Stimulated activated CD8-positive, alpha-beta memory T cell treated with anti-CD3 and anti-CD28 coated beads, Interleukin-4, amount 100 ng/mL, for 24 hours (primary cell): ENCODE measurements at places on chromosomes 12 and 14.

DNA sequence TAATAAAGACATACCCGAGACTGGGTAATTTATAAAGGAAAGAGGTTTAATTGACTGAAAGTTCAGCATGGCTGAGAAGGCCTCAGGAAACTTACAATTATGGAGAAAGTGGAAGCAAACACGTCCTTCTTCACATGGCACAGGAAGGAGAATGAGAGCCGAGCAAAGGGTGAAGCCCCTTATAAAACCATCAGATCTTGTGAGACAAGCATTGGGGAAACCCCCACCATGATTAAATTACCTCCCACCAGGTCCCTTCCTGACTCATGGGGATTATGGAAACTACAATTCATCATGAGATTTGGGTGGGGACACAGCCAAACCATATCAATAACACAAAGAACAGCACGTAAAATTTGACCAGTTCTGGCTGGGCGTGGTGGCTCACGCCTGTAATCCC lies 85.6 kb upstream of the ATF7IP start:
- no peak for DNase-seq

- DNase-seq, result no peak
Measured at GRCh38 chr14:89374908-89375307, 42.1 kb downstream of the FOXN3 start.

- DNase-seq, result no peak
Measured at GRCh38 chr12:65818454-65819382, 5.6 kb upstream of the HMGA2 start.

- DNase-seq, result no peak
Measured at GRCh38 chr12:67539946-67540345, 108.6 kb upstream of the DYRK2 start.

DNA sequence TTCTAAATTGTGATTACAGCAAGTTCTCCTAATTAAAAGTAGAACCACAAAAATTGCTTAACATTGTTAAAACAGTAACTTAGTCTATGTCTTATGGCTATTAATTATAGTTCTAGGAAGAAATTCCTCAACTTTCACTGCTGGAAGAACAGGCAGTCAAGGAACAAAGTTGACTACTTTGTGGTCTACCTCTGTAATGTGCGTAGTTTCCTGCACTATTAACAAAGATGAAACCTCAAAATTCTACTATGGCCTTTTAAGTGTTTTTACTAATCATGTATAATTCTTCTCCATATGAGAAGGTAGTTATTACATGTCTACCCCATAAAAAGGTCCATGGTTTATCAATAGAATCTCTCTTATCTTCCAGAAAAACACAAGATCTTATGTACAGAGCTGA lies 7.6 kb downstream of the RASSF9 start:
- DNase-seq, result no peak

DNA sequence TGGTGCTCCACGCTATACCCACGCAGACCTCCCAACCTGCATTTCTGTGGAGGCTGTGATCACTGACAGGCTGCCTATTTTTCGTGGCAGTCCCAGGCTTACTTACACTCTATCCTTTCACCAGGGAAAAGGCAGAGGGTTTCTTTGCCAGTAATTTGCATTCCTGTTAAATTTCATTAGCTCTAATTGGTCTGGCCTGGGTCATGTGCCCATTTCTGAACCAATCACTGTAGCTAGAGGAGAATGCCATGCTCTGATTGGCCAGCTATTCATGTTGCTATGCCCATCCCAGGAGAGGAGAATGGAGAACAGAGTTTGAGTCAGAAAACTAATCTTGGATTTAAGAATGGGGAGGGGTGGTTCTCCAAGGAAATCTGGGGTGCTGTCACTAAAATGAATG lies 43.2 kb upstream of the TUNAR start:
- DNase-seq, result no peak
